Stimulated activated CD4-positive, alpha-beta T cell treated with anti-CD3 and anti-CD28 coated beads, Interleukin-1b, Interleukin-23, amount 100 ng/mL, for 4 hours (primary cell): ENCODE measurements at places on chromosomes 6 and 20.
A peak's percentile ranks its signal among the peaks of the same experiment; 100 is the strongest.

GRCh38 chr20:3744806-3745685 lies 12.6 kb downstream of the HSPA12B start:
- peak; percentile 60 for DNase-seq

DNA sequence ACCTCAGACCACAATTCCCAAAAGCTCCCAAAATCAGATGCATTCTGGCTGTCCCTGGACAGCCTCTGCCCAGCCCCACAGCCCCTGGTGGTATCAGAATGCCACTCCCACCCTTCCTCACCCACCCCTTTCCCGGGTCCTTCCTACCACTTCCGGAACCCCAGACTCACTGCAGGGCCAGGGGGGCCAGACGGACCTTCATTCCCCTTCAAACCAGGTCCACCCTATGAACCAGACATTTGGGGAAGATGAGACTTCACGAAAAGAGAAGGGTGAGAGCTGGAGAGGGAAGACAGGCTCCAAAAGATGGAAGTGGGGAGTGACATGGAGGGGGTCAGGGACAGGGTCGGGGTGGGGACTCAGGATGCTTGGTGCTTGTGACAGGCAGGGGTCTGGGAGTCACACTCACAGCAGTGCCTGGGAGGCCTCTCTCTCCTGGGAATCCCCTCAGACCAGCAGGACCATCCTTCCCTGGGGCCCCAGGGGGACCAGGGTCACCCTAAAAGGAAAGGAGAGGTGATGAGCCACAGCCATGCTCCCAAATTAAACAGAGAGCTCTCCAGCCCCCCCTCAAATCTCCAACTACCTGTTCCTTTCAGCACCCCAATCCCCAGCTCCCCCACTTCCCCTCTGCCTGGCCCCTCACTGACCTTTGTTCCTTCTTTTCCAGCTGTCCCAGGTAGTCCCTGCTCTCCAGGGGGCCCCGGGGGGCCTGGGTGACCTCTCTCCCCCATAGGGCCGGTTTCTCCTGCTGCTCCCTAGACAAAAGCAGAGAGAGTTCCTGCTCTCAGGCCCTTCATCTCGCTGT lies 20.2 kb downstream of the COL11A2 start:
- DNase-seq, result no peak

DNA sequence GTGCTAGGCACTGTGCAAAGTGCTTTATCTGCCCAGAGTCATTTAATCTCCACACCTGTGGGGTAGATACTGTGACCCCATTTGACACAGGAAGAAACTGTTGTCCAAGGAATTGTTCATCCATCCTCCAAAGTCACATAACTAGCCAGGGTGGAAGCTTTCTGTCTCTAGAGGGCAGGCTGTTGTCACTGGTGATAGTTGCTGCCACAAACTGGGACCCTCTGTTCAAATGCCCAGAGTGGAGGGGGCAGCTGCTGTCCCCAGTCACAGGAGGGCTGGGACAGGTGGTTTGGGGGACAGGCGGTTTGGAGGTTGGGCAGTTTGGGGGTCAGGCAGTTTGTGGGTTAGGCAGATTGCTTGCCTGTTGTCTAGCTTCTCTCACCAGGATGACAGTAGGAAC lies 16.1 kb upstream of the TMEM242 start:
- DNase-seq, result no peak

GRCh38 chr6:131453803-131454202 lies 119.2 kb upstream of the ARG1 start:
- no peak for DNase-seq

GRCh38 chr6:43796903-43797890 lies 27.2 kb downstream of the VEGFA start:
- no peak for DNase-seq

DNA sequence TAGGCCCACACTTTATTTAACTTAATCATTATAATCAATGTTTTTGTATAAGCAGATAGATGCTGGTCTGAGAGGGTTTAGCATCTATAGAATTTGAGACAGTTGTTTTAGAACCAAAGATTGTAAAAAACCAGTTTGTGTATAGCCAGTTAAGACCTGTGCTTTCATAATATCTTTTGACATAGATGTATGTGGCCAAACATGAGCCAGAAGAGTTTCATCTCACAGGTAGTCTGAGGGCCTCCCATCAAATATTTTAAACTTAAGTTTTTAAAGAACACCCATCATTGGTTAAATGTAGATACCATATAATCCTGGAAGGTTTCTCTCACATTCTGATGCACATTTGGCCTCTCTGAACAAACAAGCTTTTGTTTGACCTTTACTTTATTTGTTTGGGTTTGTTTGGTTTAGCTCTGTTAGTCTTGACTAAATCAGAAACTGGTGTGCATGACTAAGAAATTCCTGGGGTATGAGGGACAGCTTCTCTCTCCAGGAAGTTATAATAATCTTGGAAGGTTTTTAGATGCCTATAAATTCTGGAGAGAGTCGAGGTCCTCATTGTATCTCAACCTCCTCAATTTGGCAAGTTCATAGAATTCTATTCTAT lies 58.0 kb upstream of the TMEM200A start:
- no peak for DNase-seq

GRCh38 chr6:40992746-40993145 lies 46.3 kb downstream of the UNC5CL start:
- no peak for DNase-seq

DNA sequence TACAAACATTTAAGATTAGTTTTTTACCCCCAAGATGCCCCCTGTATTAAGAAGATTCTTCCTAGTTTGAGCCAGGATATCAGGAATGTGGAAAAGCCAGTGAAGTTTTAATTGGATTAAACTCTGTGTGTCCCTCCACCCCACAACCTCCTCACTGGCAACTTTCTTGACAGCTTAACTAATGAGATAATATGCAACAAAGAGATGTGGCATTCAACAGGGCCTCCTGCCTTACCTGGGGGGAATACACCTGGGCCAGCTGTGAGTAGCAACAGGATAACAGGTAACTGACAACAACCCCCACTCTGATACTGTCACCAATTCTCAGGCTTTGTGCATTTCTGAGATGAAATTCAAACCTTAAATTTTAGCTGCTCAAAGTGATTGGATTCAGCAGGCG lies 512.3 kb downstream of the TFAP2B start:
- DNase-seq, result no peak

DNA sequence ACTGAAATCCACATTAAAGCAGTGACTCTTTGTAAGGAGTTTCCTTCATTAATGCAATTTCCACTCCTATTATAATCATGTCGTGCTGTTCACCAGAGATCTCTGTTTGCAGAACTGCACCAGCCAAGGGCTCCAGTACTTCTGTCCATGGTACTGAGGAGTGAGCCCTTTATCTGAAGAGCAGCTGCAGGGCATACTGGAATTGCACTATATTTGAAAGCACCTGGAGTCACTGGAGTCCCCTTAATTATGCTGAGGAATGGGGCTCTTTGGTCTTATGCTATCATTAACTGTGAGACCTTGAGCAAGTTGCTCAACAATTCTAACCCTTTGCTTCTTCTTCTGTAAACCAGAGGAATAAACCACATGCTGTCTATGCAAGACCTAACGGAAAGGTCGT lies 61.7 kb upstream of the NUP153 start:
- no peak for DNase-seq

- DNase-seq, result no peak
These were observed 59.2 kb upstream of the MYLIP start for GRCh38 chr6:16069671-16070070.

DNA sequence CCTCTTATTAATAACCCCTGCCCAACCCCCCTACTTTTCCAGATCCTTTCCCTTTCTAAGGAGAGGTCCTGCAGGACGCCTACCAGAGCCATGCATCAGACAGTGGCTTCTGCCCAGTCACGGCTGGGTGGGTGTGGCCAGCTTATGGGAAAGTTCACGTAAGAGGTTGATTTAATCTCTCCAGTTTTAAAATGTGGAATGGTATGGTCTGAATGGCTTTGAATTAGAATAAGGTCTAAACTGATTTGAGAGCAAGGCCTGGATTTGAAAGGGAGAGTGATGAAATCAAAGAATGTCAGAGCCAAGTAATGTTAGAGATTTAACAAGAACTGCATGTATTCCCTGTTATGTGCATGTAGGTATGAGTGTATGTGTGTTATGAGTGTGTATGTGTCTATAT lies 275.7 kb downstream of the PAX1 start:
- DNase-seq, result no peak

- DNase-seq, result no peak
These were observed 849.9 kb upstream of the EPHA7 start for GRCh38 chr6:94269256-94269655.

GRCh38 chr20:49979030-49979832 lies 3.5 kb upstream of the SNAI1 start:
- DNase-seq, result peak; percentile 67

- DNase-seq, result no peak
These were observed 36.3 kb downstream of the ECT2L start for GRCh38 chr6:138832182-138832581.

DNA sequence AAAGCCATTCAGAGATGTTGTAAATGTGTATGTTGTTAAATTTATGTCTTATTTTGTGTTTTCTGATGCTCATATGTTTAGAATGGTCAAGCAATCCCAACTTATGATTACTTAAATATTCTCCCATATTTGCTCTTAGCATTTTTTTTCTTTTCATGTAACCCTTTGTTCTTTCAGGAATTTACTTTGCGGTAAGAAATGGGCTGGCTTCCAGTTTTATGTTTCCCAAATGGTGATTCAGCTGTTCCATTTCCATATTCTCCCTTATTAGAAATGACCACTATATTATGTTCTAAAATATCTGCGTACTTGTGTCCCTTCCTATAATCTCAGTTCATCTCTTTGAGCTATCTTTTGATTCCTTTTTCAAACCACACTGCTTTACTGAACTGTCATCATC lies 113.7 kb downstream of the CDH26 start:
- DNase-seq, result no peak

DNA sequence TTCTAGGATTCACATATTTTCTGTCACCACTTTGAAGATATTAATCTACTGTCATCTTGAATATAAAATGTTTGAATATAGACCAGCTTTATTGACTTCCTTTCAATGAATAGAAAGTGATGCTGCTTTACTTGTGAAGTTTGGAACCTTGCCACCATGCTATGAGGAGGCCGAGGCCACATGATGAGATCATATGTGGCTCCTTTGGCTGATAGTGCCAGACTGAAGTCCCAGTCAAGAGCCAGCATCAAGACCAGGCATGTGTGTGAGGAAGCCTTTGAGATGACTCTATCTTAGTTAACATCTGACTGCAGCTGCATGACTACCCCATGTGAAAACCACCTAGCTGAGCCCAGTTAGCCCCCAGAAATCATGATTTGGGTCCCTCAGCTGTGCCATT lies 169.5 kb downstream of the OTOR start:
- DNase-seq, result no peak

DNA sequence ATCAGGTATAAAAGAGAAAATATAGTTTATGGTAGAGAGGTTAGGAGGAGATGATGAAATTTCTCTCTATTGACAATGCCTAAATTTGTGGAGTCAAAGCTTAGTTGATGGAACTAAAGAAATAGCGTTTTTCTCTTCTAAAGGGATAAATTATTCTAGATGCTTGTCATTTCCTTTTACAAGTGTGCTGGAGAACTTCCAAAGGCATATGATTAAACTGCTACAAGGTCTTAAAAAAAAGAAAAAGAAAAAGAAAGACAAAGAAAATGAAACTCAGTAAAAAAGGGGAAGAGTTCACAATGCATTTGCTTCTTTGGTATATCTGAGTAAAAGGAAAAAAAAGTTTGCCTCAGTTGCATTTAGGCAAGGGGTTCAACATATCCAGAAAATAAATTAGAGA lies 499.8 kb upstream of the PTCHD4 start:
- no peak for DNase-seq

- DNase-seq, result no peak
These were observed 16.3 kb downstream of the LRRC1 start for GRCh38 chr6:53811082-53811481.
